ENCODE measurements at places on chromosomes 2 and 18. TPM values are rescaled to one million over a fixed set of nuclear protein-coding genes. Genes with fewer than 3 reads are reported as not detected.
A peak's percentile ranks its signal among the peaks of the same experiment; 100 is the strongest.

- no peak for DNase-seq
These were observed 112.7 kb upstream of the TACR1 start for GRCh38 chr2:75311993-75312392.

DNA sequence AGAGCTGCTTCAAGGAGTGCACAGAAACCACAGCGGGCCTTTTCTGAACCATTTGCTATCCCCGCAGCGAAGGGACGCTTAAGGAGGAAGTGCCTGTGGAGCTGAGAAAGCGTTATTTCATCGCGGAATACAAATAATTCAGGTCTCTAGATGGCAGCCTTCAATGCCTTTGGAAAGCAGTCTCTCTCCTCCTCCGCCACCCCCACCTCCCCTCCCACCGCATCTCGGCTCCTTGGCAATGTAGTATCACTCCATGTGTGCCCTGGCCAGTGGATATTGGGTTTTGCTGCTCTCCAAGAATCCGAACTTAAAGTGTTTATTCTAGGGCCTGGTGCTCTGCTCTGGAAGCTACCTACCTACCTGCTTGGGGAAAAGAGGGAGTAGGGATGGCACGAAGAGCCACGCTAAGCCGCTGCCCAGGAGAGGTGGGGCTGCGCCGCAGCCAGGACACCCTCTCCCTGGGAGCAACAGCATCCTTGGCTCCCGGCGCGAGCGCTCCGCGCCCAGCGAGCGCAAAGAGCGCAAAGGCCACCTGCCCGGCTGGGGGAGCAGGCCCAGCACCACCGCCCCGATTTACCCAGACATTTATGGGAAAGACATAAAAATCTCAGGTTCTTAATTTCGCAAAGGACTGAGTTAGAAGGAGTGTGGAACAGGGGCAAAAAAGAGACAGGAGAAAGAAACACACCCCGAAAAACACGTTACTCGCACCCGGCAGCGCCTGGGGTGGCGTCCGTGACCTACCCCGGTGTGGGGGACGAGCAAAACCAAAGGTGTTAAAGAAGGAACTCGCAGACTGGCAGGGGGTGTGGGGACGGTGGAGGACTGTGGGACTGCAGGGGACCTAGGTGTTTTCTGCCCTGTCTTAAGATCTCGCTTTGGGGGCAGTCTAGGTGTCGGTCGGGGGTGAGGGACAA lies 1.0 kb downstream of the SPHKAP start:
- no peak for DNase-seq

DNA sequence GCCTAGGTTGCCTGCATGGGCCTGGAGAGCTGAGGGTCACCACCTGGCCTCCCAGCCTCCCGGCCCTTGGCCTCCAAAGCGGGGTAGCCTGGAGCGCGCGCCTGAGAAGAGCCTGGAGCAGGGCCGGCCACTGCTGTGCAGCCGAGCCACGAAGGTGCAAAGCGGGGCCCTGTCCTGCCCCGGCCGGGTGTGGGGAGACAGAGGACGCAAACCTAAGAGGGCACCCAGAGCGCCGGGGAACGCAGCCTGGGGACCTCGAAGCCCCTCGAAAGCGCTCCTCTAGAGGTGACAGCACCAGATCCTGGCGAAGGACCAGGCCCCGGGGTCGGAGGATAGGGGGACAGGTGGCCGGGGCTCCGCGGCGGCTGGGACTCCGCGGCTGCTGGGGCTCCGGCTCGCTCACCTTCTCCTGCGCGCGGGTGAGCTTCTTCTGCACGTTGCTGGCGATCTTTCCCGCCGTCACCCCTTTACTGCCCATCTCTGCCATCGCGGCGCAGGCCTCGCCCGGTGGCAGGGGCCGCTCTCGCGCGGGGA lies 430 bp downstream of the BIN1 start:
- DNase-seq: no peak

GRCh38 chr2:215136669-215137328 lies 1.6 kb downstream of the ABCA12 start:
- DNase-seq: no peak

DNA sequence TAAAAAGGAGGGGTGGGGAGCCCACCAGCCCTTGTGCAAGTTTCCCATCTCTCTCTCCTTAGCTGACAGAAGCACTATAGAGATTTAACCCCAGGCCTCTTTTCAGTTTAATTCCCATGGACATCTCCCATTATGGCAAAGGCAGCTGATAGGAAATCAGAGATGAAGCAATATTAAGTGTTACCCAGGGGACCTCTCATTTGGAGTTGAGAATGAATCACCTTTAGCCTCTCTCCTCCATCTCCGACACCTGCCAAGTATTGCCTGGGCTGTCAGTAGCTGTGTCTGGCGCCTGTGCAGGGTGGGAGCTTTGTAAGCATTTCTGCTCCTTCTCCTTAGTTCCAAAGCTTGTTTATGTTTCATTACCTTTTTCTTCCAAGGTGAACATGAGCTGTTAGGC lies 109.0 kb downstream of the AQP4 start:
- DNase-seq: no peak

DNA sequence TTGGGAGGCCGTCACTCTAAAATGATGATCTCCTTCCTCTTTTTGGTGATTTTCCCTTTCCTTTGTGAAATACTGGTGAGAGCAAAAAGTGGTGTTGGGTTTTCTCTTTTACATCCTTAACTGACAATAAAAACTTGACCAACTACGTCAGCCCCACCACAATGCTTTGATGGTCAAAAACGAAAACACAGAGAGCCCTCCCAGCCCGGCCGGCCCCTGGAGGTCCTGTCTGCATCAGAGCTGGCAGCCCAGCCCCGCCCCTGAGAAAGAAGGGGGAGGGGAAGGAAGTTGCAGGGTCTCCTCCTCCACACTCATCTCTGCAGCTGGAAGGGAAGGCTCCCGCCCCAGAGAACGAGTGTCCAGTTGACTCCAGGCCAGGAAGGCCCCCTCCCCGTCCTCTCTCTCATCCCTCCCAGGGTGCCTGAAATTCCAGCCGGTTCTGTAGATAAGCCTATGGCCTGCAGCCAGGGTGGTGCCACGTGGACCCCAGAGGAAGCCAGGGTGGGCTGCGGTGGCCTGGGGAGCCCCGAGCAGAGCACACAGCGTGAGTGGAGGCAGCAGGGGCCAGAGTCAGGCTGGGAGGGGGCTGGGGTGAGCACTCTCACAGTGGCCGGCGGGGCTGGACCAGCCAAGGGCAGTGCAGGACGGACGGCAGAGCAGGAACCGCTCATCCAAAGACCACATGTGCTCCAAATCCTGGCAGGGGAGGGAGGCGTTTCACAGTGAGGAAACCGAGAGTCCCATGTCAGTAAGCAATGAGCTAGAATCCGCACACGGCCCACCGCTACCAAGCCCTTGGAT lies 19.8 kb downstream of the BIN1 start:
- no peak for DNase-seq

DNA sequence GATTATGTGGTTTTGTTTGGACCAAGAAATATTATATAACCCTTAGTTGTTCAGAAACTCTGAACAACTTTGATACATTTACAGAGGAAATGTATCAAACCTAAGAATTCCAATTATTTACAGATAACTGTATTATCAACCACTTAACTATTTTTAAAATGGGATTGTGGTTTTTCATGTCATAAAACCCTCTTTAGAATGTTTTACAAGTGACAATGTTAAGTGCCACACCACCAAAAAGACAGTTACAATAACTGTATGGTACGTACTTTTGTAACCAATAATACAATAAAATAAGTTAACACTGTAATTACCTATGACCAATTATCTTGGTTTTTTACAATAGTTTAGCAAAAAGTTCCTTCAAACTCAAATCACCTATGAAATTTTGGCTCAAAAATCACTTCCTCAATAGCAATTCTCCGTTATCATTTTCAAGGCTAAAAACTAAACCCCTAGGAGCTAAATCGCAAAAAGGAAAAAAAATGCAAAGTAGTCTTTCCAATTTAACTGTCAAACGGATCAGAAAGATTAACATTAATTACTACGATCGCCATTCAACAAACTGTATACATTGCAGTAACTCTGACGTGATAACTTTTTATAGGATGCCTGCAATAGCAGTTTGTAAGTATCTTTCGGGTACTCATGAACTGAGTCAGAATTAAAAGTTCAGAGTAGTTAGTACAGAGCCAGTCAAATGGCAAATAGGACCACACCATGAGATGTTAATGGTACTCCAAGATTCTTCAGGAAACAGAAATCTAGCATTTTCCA lies 1.5 kb downstream of the ROCK1 start:
- DNase-seq: no peak

DNA sequence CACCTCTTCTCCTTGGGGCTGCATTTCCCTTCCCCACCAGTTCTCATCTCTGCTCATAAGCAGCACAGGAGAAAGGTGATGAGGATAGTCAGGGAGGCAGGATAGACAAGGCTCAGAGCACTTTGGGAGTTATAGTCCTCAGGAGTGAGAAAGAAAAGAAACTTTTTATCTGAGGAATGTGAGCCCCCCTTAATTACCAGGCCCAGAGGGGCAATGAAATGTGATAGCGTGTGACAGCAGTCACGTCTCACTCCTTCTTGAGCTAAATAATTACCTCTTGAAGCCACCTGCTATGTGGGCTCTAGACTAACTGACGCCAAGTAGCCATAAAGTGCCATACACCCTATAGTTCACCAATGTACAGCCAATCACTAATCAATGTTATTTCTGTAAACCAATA lies 105.8 kb downstream of the SPP2 start:
- DNase-seq: no peak

DNA sequence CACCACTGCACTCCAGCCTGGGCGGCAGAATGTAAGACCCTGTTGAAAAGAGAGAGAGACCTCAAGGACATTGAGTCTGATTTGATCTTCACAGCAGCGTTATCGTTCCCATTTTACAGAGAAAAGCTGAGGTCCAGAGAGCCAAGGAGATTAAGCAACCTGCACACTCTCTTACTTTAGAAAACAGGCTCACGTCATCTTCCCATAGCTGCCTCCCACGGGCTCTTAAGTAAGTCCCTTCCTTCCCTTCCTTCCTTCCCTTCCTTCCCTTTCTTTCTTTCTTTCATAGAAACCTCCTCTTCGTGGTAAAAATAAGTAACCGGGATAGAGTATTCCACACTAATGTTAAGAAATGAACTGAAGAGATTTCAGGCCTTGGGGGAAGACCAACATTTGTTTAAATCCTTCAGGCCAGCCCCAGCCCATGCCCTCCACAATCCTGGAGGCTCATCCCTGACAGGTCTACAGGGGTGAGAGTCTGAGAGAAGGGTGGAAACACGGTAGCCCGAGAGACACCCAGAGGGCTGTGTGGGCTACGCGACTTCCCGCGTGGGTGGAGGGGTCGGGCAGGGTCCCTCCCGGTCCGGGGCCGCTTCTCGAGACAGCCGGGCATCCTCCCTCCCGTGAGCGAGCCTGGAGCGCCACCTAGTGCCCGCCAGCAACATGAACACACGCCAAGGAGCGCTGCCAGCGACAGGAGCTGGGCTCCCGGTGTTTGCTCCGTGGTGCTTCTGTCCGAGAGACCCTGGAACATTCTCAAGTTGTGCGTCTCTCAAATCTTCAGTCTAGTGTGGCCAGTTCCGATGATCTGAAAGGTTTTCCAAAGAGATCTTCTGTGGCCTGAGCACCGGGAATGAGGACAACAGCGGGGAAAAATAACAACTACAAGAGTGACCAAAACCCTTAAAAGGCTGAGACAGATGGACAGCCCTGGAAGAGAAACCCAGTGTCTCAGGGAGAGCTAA lies 160.3 kb downstream of the INO80D start:
- DNase-seq: peak; percentile 94

GRCh38 chr2:53170466-53170865 lies 597.1 kb upstream of the CHAC2 start:
- no peak for DNase-seq

SIGLEC15 gene
- 0.12 TPM for total RNA-seq

TBR1 gene
- not detected for total RNA-seq

GTF2A1L gene
- total RNA-seq: not detected
